ENCODE measurements at places on chromosomes 5 and 9. TPM values are rescaled to one million over a fixed set of nuclear protein-coding genes. Genes with fewer than 3 reads are reported as not detected.

DNA sequence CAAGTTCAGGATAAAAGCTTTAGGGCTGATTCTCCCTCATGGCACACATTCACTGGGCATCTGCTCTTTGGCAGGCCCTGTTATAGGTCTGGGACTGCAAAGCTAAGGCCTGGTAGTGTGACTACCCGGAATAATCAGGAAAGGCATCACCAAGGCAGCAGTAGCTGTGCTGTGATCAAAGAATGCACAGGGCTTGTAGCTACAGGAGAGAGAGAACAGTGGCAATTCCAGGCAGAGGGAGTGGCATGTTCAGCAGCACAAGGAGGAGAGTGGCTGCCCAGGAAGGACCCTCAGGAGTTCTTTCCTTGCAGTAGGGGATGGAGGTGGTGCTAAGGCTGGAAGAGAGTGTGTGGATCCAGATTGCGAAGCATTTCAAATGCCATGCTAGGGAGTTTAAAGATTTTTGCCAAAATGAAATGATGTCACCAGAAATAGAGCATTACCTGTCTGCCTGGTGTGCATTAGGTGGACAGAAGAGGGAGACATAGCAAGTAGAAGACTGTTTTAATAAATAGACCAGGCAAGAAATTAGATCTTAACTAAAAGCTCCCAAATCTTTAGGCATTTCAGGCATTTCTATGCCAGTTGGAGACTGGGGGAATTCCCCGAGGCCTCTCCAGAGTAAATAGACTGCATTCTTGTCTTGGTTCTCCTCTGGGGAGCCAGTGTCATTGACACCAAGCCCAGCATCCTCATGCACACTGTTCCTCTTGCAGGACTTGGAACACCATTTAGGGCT, 69.1 kb downstream of the GPR21 start:
- no peaks in the 10 kb centered on the region for H3K4me1 ChIP-seq
- no peaks in the 10 kb centered on the region for H3K27me3 ChIP-seq
- no peak overlapping the region for H3K4me3 ChIP-seq

GRCh38 chr9:115391168-115391825, 273.3 kb upstream of the TNC start:
- H3K4me1 ChIP-seq, result no peaks in the 10 kb centered on the region
- H3K4me3 ChIP-seq, result no peak overlapping the region
- H3K36me3 ChIP-seq, result no peaks in the 10 kb centered on the region

DNA sequence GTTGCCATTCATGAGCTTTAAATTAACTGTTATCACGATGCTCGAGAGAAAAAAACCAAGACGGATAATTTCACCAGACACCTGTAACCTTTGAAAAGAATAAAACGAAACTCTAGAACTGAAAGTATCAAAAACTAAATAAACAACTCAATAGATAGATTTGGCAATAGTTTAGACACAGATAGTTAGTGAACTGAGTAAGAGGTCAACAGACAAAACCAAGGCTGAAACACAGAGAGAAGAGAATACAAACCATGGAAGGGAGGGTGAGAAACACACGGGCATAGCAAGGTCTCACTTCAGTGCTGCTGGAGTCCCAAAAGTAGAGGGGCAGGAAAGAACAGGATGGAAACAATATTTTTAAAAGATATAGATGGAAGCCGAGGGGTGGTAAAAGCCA, 3.3 kb upstream of the OR2V1 start:
- H3K36me3 ChIP-seq, result no peaks in the 10 kb centered on the region
- H3K4me3 ChIP-seq, result no peak overlapping the region
- H3K27ac ChIP-seq, result no peak overlapping the region
- no peaks in the 10 kb centered on the region for H3K4me1 ChIP-seq

LHX2 gene
- total RNA-seq, result not detected

DNA sequence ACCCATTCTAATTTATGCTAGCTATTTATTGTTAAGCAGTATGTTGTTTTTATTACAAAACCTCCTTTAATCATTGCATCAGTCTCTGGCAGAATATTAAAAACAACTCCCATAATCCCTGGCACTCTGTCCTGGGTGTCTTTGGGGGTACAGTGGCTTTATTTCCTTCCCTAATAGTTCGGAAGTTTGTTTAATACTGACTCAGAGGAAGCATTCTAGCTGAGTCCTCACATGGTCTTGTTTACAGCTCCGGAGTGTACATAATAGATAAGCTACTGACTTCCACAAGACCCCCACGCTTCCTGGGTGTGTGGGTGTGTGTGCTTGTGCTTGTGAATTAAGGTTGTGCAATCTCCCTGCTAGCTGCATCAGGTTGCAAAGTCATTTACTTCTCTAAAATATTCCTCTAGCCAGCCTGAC, 149.8 kb upstream of the CDKN2B start:
- DNase-seq, result no peak
- no peak overlapping the region for H3K4me3 ChIP-seq
- no peaks in the 10 kb centered on the region for H3K36me3 ChIP-seq

GRCh38 chr5:132687995-132688394, 14.2 kb downstream of the IL4 start:
- no peaks in the 10 kb centered on the region for H3K36me3 ChIP-seq
- no peak overlapping the region for H3K4me3 ChIP-seq
- no peak overlapping the region for H3K27ac ChIP-seq
- H3K27me3 ChIP-seq, result no peaks in the 10 kb centered on the region
- DNase-seq, result no peak
- peaks cover 18% of the 10 kb centered on the region for H3K4me1 ChIP-seq

DNA sequence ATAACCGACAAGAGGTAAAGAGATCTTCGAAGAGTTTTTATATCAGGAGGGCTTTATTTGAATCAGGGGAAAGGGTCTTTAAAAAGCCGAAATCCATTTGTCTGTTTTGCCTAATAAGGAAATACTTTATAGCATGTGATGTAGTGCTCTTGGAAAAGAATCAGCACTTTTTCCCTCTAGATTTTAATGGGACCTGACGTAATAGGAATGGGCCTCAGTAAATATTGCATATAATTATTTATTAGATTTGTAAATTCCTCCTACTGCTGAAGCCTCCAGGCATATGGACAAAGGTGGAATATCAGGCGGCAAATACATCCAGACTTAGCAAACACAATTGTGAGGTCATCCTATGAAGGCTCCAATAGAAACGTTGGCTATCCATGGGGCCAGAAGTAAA, 50.9 kb downstream of the ACTBL2 start:
- H3K27me3 ChIP-seq, result no peaks in the 10 kb centered on the region
- DNase-seq, result no peak
- H3K4me1 ChIP-seq, result no peaks in the 10 kb centered on the region
- no peak overlapping the region for H3K4me3 ChIP-seq
- no peaks in the 10 kb centered on the region for H3K36me3 ChIP-seq

DNA sequence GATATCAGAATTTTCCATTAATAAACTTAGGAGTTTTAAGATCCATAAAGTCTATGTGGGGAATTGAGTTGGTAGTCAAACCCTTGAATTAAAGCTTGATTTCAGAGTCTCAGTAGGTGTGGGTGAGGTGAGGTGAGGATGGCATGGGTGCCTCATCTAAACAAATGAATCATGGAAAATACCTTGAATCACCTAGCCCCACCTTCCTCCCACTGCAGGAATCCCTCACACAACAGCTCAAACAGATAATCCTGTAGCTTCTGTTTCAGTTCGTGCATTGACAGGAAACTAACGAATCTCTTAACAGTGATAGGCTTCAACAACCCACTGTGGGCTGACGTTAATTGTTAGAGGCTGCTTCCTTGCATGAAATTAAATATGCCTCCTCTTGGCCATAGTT, 185.0 kb downstream of the SREK1 start:
- H3K36me3 ChIP-seq, result no peaks in the 10 kb centered on the region
- no peak overlapping the region for H3K4me3 ChIP-seq
- DNase-seq, result no peak
- H3K27ac ChIP-seq, result no peak overlapping the region
- H3K4me1 ChIP-seq, result no peaks in the 10 kb centered on the region

DNA sequence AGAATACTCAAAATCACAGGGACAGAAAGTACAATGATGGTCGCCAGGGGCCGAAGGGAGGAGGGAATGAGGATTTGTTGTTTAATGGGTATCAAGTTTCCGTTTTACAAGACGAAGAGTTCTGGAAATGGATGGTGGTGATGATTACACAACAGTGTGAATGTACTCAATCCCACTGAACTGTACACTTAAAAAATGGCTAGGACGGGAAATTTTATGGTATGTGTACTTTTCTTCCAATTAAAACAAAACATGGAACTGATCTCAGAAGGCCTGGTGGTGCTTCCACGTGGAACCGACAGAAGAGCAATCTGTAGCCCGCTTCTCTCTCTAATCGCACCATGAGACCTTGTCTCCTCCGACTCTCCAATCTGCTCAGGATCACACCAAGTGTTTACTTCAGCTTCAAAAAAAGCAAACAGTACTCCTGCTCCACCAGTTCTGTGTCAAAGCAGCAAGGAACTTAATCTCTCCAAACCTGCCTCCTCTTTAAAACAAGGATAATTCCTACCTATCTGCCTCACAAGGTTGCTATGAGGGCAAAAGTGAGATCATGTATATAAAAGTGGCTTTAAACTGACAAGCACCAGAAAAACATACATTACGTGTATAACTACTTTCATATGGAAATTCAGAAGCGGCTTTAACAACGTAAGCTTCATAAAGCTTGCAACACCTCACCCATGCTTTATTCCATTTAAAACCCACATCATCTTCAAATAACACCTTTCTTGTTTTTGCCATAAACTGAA, 2.1 kb downstream of the ECPAS start:
- H3K36me3 ChIP-seq, result no peaks in the 10 kb centered on the region
- H3K4me1 ChIP-seq, result peaks cover 13% of the 10 kb centered on the region
- H3K27me3 ChIP-seq, result no peaks in the 10 kb centered on the region
- peak overlapping the region; percentile 84 for H3K4me3 ChIP-seq
- no peak for DNase-seq

ABO gene
- total RNA-seq, result not detected

LCN10 gene
- total RNA-seq, result 1.1 TPM

DNA sequence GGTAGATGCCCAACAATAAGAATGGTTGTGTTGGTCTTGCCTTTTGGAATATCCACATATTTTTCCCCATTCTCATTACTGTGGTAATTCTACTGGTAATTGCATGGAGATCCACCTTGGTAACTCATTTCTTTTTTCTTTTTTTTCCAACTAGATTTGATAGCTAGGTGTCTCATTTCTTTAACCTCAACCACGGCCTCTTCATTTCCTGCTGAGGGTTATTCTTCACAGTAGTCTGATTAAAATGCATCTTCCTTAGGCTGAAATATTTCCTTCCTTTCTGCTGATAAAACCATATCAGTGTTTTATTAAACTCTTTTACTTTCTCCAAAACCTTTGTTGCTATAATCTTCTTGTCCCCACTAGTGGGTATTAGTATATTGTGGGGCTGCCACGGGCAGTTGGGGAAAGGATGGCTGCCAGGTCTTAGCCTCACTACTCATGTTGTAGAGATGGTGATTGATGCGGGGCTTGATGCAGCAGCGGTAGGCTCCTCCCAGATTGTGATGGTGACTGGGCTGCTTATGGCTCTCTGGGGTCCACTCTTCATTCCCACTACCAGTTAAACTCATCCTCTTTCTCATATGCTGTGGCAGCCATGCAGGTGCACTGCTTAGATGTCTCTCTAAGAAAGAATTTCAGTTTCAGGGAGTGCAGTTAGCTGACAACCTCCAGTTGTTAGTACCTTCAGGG, 35.9 kb downstream of the KIF2A start:
- H3K36me3 ChIP-seq, result peaks cover 4% of the 10 kb centered on the region
- no peak overlapping the region for H3K27ac ChIP-seq
- no peak for DNase-seq
- H3K27me3 ChIP-seq, result no peaks in the 10 kb centered on the region
- peaks cover 33% of the 10 kb centered on the region for H3K4me1 ChIP-seq

DNA sequence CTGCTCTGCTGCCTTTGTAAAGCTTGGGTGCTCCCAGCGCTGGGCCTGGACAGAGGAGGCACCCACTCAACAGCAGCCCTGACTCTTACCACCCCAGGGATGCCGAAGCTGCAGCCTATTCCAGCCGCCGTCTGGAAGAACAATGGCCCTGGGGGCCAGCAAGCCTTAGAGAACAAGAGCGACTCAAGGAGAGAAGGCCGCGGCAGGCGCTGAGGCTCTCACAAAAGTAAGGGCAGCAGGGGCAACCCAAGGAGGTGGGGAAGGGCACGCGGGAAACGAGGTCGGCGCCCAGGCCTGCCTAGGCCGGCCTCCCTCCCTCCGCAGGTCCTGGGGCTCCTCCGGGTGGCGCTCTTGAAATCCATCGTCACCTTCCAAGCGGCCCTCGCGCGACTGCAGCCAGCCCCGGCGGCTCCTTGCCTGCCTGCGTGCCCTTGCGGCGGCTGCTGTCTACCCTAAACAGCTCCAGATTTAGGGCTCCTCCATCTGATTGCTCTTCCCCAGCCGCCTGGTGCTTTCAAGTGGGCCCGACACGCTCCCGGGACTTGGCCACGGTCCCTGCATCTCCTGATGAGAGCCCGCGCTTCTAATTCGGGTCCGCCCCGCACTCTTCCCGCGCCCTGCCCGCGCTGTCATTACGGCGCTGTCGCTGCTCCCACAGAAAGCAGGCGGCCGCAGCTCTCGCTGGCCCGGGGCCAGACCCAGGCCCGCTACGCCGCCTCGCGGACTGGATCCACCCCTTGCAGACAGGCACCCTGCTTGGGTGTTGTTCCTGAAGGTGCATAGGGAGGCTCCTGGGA, 213.3 kb downstream of the SEMA6A start:
- no peak overlapping the region for H3K4me3 ChIP-seq
- no peak for DNase-seq
- H3K36me3 ChIP-seq, result no peaks in the 10 kb centered on the region

DNA sequence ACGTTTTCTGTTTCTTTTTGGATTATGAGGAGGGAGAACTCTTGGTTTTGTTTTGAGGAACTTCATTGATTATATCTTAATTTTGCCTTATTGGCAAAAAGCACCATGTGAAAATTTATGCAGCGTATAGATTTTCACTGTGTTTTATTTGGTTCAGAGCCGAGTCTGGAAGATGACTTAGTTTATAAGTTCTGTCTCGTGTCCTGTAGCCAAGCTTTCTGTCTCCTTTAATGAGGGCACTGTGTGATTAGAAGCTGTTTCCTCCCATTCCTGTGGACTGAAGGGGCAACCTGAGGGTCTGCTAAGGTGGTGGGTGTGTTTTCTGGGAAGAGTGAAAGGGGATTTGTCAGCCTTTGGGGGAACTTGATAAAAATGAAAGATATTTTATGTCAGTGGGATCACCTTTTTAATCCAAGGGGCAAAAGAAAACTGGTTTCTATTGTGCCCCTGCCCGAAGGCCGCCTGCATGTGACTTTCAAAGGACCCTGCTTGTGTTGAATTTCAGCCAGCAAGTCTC, 262.1 kb downstream of the FANCC start:
- no peak overlapping the region for H3K4me3 ChIP-seq
- H3K36me3 ChIP-seq, result no peaks in the 10 kb centered on the region
- H3K27ac ChIP-seq, result no peak overlapping the region
- no peaks in the 10 kb centered on the region for H3K4me1 ChIP-seq
- no peaks in the 10 kb centered on the region for H3K27me3 ChIP-seq
- DNase-seq, result no peak

DNA sequence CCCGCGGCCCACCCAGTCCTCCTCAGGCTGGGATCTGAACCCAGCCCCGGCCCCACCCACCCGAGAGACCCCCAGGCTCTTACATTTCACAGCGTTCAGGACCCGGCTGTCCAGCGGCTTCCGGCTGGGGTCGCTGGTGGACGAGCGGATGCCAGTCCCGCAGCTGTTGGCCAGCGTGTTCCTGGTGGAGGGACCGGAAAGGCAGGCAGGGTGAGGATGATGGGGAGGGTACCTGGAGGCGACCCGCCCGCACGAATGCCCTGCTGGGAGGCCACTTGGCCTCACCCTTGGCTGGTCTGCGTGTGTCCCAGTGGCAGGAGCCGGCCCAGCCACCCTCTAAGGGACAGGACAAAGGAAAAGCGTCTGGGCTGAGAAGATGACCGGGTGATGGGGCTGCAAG, 51.9 kb upstream of the UBAC1 start:
- no peaks in the 10 kb centered on the region for H3K4me1 ChIP-seq
- no peak for DNase-seq
- H3K27ac ChIP-seq, result no peak overlapping the region
- H3K4me3 ChIP-seq, result no peak overlapping the region
- no peaks in the 10 kb centered on the region for H3K36me3 ChIP-seq

EQTN gene
- not detected for total RNA-seq
